ENCODE measurements at places on chromosomes 5 and 9.

- no peak for DNase-seq
These were observed 315.2 kb downstream of the ARHGAP26 start for GRCh38 chr5:143085319-143085917.

DNA sequence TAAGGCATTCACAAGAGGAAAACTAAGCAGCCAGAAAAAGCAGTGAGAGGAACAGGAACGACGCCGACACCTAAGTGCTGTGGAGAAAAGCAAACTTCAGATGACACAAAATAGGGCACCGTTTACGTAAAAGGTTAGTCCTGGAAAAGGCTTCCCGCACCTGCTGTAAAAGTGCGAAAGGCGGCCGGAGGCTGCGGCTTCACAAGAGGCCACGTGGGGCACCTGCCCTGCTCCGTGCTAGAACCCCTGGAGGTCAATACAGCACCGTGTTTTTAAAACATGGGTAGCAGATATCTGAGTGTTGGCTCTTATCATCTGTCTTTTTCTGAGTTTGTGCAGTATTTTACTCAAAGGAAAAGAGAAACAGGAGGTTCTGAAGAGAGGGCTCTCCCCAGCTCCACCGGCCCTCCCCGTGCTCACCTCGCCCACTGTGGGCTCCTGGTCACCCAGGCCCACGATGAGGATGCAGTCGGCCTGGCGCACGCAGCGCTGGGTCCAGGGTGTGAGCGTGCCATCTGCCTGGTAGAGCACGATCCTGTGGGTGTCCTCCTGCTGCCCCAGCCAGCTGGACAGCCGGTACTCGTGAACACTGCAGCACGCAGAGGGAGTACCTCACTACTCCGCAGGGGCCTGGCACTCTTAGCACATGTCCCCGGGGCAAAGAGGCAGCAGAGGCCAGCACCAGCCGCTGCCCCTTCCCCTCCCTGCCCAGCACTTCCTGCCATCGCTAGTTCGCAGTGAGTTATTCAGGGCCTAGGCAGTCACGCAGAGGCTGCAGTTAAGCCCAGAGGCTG, 21.0 kb upstream of the NSMF start:
- no peak for DNase-seq

DNA sequence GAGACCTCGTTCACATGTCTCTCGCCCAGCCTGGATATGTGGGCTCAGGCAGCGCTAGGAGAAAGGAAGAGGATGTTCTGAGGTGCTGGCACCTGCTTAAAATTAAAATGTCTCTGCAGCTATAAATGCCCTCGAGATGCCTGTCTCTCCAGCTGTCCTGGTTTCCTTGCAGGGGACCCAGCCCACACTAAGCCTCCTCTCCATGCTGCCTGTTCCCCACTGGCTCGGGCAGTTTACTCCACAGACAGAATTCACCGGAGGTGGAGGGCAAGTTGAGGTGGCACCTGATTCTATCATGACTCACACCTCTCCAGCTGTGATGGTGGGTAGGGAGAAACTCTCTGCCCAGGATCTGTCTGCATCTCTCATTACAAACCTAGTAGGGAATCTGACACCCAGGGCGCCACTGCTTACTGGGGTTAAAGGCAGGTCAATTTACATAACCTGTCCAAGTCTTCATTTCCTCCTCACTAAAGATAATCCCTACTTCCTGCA, 420.9 kb downstream of the SPOCK1 start:
- DNase-seq, result no peak

DNA sequence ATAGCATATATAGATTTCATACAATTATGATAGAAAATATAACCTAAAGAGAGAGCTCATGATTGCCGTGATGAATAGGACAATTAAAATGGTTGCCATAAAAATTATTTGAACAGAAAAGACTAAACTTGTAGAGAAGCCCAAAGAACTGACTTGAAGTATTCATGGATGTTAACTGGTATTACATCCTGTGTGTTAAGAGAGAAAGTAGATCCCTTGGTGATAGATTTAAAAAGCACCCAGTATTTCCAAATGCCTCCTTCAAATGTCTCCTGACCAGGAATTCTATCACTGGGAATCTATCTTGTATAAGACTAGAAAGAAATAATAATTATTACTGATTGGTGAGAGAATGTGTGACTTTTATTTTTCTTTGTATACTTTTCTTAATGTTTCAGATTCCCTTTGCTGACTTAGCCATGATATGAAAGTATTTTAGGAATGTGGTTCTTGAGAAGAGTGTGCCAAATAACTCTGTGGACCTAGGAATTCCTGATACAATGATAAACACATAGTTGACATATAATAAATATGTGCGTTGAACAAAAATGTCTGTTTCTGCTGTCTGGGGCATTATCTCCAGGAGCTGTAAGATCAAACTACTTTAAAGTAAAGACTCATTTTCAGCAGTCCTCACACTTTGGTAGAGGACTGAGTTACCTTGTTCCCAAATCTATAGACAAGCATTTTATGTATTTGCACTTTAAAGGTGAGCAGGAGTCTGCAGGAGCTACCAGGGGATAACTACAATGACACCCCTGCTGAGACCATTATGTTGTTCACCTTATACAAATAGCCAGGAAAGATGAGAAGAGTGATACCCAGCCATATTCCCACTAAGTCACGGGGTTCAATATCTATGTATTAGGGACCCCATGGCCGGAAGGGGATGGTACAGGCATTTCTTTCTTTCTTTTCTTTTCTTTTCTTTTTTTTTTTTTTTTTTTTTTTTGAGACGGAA, 211.1 kb upstream of the TLE4 start:
- DNase-seq, result no peak
